CD4-positive, alpha-beta T cell treated with Interleukin-6 for 4 hours (primary cell): ENCODE measurements at places on chromosomes 5 and 9.

GRCh38 chr5:76684756-76685519, 31.0 kb upstream of the F2R start:
- no peak for DNase-seq

DNA sequence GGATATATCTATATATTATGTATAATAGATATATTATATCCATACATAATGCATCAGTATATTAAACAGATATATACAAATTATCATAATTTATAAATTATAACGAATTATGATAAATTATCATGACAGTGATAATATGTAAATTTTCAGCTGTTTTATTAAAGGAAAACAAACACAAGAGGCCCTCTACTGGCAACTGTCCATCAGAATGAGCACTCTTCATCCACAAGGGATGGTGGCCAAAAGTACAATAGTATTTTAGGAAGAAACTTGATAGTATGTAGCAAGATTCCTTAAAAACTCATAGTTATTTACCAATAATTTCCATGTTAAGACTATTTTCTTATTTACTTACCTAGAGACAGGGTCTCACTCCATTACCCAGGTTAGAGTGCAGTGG, 113.3 kb upstream of the LPAR1 start:
- DNase-seq, result no peak

- no peak for DNase-seq
Observed at GRCh38 chr5:36523926-36524325, 82.5 kb upstream of the SLC1A3 start.

GRCh38 chr5:158895588-158895987, 204.1 kb downstream of the EBF1 start:
- DNase-seq, result no peak

GRCh38 chr5:60259730-60260129, 366.2 kb upstream of the PDE4D start:
- DNase-seq, result no peak

DNA sequence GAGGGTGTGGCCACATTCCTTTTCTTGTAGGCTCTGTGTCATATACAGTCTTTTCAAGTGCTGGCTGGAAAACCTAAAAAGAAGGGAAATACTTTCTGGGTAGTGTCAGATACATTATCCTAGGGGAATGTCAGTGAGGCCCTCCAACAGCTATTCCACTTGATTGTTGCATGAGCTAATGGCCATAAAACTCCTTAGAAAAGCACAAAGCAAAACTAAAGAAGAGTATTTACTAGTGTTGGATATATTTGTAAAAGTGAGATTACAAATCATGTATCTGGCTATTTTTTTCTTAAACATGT, 829 bp downstream of the ANXA1 start:
- DNase-seq, result no peak

DNA sequence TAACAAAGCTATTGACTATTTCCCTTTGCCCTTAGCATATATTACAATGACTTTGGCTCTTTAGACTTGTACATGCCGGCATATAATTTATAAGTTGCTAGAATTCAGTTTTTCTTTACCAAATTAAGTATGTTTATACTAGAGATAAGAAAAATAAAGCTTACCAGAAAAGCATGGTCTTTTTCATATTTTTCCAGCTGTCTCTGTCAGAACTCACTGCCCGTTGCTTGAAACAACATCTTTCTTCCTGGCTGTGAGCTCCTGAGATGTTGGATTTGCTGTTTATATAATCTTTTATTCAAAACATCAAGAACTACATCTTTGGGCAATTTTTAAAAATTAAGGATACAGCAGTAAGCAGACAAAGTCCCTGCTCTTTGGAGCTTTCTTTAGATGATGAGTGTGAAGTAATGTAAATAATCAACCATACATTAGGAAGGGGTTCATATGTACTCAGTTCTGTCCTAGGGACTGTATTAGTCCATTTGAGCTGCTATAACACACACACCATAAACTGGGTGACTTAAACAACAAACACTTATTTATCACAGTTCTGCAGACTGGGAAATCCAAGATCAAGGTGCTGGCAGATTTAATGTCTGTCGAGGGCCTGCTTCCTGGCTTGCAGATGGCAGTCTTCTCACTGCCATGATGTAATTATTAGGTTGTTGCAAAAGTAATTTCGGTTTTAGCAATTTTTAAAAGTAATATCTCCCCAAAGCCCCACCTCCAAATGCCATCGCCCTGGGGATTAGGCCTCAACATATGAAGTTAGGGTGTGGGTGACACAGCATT, 45.4 kb upstream of the RANBP3L start:
- no peak for DNase-seq

DNA sequence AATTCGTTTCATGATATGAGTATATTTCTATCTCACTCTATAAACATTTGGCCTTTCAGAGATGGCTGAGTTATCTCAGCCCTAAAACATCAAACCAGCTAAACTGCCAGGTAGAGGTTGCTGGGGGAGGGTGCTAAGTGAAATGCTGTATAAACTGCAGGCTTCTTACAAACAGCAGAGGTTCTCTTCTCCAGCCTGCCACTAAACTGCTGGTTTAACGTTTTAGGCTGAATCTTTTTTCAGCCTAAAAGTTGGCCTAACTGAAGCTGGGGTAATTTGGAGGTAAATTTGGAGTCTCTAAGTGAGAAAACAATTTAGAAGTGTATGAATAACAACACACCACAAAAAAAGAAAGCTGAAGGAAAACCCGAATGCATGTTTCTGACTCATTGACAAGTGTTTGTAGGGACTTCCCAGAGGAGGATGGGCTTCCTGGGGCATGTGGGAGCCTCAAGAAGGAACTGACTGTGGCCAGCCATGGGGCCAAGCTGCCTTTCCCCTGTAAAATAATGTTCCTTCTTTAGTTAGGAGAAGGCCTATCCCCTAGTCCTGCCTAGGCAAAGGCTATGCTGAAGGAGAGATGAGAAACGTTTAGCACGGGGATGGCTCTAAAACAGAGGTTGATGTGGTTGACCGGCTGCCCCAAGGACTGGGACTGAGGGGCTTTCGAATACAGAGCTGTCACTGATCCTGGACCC, 44.3 kb downstream of the SLC28A3 start:
- peak; percentile 45 for DNase-seq

DNA sequence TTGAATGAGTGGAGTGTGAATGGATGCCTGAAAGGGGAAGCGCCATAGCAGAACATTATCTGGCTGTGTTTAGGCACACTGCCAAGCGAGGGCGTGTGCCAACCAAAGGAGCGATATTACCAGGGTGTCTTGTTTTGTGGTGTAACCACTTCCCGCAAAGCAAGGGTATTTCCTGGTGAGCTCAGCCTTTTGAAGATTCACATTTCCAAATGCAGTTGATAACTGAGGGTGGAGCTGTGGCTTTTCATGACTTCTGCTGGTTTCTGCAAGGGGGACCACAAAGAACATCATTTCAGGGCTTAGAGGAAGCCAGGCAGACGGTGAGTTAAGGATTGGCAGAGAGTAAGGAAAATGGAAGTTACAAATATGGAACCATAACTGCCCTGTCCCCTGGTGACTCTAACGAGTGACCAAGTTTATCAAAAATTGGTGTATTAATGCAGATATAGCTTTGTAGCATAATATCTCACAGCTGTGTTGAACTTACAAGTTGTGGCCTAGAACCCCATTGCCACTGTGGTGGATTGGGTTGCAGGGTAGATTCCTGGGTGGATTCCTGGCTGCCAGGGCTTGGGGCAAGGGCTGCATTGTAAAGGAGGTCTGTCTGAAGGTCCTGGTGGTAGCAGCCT, 71.4 kb downstream of the RALGPS1 start:
- peak; percentile 91 for DNase-seq
